ENCODE measurements at places on chromosomes 16 and 17.

DNA sequence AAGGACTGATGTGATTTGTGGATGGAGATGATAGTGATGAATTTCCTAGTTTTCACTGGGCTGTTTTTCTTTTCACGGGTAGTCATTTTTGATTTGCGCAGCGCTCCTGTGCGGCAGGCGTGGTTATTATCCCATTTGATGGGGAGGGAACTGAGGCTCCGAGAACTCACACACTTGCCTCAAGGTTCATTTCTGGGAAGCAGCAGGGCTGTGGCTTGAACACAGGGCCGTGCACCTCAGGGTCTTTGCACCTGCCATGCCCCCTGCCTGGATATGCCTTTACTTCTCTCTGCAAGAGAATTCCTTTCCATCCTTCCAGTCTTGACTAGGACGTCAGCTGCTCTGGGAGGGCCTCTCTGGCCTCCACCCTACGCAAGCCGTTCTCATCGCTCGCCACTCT, 16.3 kb upstream of the WFDC1 start:
- no peak for DNase-seq

DNA sequence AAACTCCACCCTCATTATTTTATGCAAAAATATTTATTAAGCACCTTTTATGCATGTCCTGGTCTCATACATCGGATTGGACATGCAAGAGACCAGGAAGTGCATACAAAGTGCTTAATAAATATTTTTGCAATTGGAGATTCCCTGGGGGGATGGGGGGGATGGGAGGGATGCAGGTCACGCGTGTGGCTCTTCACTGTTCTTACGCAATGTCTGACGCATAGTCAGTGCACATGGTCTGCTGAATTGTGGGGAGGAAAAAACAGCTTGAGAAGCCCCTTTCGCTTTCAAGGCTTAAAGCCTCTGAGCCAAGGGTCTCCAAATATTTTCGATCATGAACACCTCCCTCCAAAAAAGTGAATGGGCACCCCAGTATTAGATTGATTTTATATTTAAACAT, 96.7 kb upstream of the XYLT1 start:
- no peak for DNase-seq

- peak; percentile 98 for DNase-seq
These were observed at the start of gene IST1 for GRCh38 chr16:71894921-71895678. TSS of gene IST1 (plus strand) at chr16:71895531. CDS start at chr16:71915641, 20,110 bp downstream.

GRCh38 chr17:12693640-12694039, 27.9 kb downstream of the MYOCD start:
- no peak for DNase-seq

Data from CD4-positive, alpha-beta T cell treated with Interleukin-15 for 4 hours (primary cell).